ENCODE measurements at places on chromosomes 11 and 22.

- DNase-seq, result no peak
These were observed 6.8 kb downstream of the BID start for GRCh38 chr22:17767233-17768065.

- no peak for DNase-seq
These were observed 5.1 kb downstream of the ABCC8 start for GRCh38 chr11:17471501-17471900.

DNA sequence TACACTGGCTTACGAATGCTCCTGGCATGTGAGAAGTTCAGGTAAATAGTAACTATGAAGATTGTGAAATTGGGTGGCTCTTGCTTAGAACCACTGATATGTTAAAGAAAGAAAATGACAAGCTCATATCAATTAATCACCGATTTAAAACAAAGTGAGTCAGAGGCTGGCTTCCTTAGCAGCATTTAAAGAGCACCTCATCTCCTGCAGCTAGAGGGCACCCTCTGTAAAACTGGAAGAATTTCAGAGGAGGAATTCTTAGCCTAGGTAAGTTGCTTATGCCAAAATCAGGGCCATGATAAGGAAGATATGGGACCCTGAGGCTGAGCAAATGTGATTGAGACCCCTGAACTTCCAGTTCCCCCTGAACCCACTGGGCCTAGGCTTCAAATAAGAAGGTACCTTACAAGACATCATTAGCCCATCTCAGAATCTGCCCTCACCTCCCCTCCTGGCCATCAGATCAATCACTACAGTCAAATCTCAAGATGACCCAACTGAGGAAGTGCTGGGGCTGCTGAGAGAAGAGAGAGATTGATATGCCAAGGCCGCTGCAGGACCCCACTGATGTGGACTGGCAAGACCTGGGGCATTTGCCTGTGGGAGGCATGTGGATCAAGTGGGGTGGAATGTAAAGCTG, 8.6 kb upstream of the CD3E start:
- DNase-seq, result no peak

DNA sequence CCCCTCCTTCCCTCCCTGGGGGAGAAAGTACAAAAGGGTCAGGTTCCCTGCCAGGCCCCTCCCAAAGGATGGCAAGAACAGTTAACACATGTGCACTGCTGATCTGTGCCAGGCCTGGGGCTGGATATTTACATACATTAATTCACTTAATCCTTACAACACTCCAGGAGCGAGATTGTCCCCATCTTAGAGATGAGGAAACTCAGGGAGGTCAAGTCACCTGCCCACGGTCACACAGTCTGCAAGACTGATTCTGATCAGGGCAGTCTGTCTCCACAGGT, 36.5 kb downstream of the NECTIN1 start:
- DNase-seq, result no peak

DNA sequence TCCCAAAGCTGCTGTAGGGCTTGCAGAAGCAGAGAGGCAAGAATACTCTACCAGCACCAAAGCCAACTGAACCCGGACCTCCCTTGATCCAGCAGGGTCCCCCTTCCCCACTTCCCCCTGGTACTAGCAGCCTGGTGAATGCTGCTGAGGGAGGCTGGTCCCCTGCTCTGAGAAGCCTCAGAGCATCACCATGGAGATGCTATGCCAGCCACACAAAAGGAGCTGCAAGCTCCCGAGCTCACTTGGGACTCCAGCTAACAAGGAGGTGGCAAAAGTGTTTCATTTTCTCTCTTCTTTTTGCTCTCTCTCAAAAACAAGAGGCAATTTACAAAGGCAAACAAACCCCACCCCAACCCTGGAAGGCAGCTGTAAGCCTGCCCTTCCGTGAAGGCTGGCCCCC, 509.8 kb downstream of the BUD13 start:
- no peak for DNase-seq

DNA sequence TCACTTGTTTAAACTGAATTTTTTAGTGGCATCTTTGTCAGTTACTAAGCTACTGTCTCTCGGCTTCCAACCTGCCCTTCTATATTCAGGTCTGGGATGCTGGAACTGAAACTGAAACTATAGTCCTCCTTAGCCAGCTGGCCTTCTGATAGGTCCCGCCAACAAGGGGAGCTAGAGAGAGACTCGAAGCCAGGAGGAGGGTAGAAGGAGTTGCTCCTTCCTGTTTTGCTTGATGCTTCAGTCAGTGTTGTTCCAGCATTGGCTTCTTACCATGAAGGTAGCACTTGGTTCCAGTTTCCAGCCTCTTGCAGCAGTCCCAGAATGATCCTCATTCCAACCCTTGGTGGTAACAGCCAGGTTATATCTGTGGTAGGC, 32.9 kb upstream of the HORMAD2 start:
- no peak for DNase-seq

GRCh38 chr11:128086794-128087193, 500.6 kb downstream of the ETS1 start:
- DNase-seq, result no peak

- no peak for DNase-seq
These were observed 94.8 kb downstream of the EXT2 start for GRCh38 chr11:44189986-44190882.

DNA sequence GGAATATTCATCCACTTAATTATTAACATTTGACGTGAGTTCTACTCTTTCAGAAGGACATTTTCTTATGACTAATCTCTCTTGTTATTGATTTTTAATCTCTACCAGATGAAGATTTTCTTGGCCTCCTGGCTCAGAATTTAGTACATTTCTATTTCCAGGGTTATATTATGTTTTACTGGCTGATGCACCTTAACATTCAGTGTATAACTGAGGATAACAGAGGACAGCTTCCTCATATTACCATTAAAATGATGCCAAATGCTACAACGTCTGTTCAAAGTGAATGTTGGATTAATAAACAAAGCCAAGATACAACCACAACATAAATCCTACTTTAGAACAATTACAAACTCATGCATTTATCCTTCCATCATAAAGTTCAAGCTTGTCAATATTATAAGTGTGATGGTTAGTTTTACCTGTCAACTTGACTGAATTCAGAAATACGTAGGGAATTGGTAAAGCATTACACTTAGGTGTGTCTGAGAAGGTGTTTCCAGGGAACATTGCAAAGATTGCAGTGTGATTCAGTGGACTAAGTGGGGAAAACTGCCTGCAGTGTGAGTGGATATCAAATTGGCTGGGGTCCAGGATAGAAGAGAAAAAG, 485.2 kb downstream of the LRRC4C start:
- no peak for DNase-seq

DNA sequence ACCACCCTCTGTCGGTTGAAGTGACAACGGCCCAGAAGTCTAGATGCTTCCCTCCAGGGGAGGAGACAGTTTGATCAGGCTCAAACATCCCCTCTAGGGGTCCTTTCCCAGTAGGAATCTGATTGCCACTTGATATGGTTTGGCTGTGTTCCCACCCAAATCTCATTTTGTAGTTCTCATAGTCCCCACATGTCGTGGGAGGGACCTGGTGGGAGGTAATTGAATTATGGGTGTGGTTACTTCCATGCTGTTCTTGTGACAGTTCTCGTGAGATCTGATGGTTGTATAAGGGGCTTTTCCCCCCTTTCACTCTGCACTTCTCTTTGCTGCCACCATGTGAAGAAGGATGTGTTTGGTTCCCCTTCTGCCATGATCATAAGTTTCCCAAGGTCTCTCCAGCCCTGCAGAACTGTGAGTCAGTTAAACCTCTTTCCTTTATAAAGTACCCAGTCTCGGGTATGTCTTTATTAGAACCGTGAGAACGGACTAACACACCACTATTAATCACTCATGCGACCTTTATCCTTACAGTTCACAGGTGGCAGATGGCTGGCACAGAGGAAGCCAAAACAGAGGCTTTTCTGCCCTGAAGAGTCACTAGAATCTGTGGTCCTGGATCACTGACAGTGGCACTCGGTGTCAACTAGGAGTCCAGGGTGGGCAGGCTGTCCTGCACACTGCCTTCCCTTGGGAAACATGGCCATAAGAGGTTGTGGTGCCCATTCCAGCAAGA, 21.6 kb downstream of the ASPHD2 start:
- DNase-seq, result no peak

GRCh38 chr11:2903672-2904011, 18.1 kb upstream of the CDKN1C start:
- DNase-seq, result no peak

GRCh38 chr11:107683061-107683460, 28.8 kb downstream of the SLN start:
- DNase-seq, result no peak

GRCh38 chr11:48020092-48020755, 39.9 kb downstream of the PTPRJ start:
- no peak for DNase-seq

DNA sequence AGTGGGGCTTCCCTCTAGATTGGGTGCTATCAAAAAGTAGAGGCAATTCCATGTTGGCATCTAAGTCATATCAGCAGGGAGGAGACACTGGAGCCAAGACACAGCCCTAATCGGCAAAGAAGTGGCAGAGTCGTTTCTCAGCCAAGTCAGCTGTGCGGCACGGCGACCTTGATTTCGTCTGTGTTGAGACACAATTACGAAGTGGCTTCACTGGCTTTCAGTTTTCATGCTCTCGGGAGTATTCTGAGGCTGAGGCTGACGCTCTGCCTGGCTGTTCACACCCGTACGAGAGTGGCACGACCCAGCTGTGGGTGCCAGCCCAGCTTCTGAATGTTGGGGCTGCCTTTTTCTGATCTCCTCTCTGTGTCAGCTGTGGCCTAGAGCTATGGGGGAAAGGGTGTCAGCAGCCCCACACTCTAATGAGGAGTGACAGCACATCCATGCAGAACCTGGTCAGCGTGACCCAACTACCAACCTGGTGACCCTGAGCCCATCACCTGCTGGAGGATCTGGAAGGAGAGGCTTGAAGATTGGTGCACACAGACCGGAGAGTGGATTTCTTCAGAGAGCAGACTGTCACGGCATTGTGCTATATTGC, 105.7 kb upstream of the TMEM45B start:
- no peak for DNase-seq

DNA sequence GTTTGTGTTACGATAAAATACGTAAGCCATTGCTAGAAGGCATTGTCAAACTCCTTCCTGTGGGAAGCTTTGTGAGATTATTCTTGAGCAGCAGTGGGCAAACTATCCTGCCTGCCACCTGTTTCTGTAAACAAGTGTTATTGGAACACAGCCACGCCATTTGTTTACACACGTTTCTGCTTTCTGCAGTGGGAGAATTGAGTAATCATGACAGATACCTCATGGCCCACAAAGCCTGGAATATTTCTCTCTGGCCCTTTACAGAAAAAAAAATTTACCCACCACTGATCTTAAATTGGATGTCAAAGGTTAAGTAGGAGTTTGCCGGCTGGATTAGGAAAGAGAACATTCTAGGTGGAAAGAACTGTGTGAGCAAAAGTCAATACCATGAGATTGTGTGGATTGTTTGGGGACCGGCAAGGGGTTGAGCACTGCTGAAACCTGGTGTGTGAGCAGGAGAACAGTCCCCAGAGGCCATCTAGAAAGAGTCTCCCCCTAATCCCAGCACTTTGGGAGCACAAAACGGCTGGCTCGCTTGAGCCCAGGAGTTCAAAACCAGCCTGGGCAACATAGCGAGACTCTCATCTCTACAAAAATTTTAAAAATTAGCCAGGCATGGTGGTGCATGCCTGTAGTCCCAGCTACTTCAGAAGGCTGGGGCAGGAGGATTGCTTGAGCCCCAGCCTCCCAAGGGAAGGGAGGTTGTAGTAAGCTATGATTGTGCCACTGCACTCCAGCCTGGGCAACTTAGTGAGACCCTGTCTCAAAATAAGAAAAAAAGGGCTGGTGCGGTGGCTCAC, 6.0 kb upstream of the PLA2G6 start:
- no peak for DNase-seq

DNA sequence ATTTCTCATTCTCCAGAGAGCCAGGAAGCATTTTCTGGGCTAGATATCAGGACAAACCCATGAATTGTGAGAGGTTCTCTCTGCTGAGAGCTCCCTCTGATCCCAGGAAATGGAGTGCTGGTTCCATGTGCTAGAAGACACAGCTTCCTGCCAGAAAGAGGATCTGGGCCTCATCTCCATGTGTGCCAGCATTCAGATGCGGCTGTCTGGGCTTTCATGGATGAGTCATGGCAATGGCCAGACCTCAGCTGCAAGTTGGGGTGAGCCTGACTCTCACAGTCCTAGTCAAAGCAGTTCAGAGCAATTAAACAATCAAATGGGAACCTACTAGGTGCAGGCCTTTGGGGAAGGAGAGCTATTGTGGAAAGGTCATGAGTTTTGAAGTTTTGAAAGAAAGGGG, 82.3 kb upstream of the EED start:
- DNase-seq, result peak; percentile 60

GRCh38 chr11:42249956-42250355, 790.5 kb upstream of the LRRC4C start:
- no peak for DNase-seq

GRCh38 chr22:40258017-40258416, 80.3 kb downstream of the TNRC6B start:
- DNase-seq, result no peak

DNA sequence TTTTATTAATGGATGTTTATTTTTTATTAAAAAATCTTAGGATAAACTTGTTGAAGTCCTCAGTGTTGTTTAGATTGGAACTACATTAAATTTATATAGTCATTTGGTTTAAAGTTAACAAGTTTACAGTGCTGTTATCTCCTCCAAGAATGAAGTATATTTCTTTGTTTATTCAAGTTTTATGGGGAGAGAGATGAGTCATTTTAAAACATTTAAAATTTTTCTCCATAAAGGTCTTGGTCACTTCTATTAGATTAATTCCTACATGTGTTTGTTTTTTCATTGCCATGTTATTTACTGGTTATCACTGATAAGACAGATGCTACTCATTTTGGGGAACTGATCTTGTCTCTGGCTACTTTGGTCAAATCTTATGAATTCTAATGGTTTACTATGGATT, 429.6 kb downstream of the METTL15 start:
- DNase-seq, result no peak

DNA sequence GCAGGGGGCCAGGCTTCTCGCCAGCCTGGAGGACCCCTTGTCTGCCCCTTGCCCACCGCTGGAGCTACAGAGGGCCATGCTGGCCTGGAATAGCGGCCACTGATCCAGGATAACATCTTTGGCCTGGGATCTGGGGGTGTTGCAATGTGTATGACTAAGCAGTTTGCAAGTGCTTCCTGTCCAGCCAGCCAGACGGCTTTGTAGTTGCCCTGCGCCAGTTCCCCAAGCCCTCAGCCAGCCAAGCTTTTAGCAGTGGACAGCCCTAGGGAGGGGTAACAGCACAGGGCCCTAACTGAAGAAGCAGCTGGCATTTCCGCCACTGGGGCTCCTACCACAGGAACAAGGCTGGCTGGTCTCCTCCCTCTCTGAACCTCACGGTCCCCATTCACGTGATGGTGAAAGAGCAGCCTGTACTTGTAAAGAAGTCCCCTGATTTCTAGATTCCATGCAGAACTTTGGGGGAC, 32.1 kb downstream of the UQCR10 start:
- DNase-seq, result no peak

GRCh38 chr11:47732271-47732670, 17.1 kb upstream of the AGBL2 start:
- no peak for DNase-seq

Data from fibroblast of skin of left quadriceps (primary cell).